ENCODE measurements at places on chromosomes 3 and 15.

DNA sequence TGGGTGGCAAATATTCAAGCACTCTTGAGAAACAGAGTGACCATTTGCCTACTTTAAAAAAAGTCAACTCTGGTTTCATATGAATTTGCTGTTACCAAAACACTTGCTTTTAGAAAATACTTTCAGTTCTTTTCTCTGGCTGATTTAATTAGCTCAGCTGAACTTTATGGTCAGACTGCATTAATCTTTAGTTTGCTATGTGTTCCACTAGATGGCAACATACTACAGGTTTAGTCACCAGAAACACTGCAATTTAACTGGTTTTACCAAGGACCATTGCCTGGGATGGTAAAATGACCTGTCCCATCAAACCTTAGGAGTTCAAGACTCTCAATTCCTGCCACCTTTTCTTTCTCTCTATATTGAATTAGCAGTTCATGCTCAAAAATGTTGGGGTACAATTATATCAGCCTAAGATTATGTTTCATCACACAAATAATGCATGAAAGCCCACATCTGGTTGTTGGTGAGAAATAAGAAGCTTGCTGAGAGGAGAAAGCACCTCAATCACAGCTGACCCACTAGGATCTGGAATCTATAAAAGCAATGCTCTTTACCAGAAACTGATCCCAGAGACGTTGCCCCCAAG is 14.2 kb downstream of the EIF4E3 start:
- DNase-seq: no peak

GRCh38 chr3:114128826-114129225 is 50.0 kb downstream of the DRD3 start:
- no peak for DNase-seq

DNA sequence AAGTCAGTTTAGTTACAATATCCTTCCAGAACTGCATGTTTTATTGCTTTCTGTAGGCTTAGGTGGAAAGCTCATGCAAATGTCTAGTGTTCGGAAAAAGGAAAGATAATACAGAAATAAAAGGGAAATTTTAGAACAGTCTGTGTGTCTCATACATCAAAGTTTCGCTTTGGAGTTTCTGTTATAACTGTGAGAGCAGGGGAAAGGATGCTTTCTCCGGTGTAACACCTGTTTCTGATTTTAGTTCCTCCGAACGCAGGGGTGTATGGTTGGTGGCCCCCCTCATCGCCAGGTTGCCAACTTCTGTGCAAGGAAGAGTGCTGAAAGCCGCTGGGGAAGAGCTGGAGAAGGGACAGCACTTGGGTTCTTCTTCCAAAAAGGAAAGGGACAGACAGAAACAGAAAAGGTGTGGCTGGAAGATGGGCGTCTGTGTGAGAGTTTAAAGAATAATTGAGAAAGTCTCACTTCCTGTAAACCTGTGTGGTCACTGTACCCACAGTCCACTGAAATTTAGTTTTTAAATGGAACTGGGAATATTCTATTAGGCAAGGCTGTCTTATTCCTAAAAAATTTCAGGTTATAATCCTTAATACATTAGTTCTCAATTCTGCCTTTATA is 6.7 kb downstream of the P2RY12 start:
- no peak for DNase-seq

GRCh38 chr3:4564928-4565586 is 71.9 kb downstream of the ITPR1 start:
- no peak for DNase-seq

GRCh38 chr15:52069559-52069958 is 43.0 kb downstream of the BCL2L10 start:
- DNase-seq: no peak

DNA sequence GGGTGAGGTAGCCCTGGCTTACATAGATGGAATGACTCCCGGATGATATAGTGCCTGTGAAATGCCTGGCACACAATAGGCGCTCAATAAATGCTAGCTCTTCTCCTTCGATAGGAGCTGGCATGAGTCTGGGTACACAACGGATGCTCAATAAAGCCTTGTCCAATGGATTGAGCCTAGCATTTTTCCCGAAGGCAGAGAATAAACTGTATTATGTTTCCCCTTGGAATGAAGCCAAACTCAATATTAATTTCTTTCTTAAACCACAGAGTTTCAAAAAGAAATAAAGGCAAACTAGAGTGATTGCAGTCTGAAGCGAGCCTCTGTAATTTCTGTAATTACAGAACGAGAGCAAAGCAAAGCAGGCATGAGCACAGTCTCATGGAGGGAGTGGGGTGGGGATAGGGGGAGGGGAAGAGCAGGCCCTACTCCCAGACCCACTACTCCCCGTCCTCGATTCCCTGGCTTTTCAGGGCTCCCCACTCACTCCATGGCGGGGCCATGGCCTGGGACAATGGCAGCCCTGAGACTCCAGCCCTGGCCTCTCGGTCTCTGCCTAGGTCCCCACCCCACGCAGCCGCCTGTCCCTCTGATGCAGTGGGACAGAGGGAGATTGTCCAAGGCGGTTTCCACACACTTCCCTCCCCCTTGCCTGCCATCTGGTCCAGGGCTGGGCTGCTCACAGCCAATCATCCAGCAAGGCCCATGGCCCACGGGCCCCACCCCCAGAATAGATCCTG is 18.0 kb downstream of the SLC6A1 start:
- DNase-seq: no peak

DNA sequence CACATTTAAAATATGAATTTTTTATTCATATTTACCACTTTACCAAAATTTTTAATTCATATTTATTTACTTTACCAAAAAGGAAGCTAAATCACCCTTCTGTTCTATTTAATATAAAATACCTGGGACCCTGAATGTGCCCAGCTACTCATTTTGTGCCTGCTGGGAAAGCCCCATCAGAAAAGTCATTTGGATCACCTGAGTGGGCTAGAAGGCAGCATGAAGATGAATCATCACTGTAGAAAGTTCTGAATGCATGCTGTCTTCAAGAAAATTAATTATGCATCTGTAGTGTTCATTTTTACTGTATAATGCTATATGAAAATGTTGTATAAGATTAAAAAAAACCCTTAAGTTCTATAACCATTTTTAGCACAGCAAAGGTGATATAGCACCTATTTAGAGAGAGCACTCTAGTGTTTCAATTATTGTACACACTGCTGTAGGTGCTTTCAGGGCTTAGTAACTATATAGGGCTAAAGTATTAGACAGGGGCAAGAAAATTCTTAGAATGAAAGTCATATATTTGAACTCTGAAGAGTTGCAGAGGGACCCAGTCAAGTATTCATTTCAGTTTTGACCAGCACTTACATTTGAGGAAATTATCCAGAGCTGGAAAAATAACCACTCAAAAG is 175.1 kb downstream of the NFKBIZ start:
- DNase-seq: no peak

GRCh38 chr15:49898097-49898496 is 220.9 kb downstream of the ATP8B4 start:
- no peak for DNase-seq

DNA sequence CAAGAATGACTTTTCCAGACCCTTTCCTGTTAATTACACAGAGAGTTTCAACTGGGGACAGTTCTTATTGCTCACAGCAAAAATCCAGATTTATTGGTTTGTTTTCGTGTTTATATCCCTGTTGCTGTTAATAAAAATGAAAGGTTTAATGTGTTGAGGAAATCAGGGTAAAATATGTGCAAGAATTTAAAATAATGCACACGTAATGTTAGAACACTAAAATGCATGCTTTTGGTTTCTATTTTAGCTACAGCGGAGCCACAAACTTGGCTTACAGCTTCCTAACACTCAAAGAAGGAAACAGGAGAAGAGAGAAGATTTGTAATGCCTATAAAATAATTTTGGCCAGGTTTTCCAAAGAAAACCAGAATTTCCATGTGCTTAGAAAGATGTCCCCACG is 62.7 kb downstream of the CASR start:
- DNase-seq: no peak

GRCh38 chr15:75195122-75195765 is 6.4 kb upstream of the C15orf39 start:
- DNase-seq: no peak

DNA sequence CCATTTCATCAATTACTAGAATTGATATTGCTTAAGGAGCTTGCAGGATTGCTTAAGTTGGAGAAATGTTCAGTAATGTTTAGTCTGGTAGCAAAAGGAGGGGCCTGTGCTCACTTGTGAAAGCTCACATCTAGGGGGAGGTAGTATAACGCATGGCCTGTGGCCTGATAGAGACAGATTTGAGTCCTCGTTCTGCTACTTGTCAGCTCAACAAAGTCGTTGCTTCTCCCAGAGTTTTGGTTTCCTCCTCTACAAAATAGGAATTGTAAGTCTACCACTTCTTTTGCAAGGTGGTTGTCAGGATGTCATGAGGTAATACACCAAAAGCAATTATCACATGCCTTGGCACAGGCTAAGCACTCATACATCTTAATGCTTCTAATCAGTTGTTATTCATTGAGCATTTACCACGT is 1.3 kb downstream of the ST3GAL6 start:
- no peak for DNase-seq

DNA sequence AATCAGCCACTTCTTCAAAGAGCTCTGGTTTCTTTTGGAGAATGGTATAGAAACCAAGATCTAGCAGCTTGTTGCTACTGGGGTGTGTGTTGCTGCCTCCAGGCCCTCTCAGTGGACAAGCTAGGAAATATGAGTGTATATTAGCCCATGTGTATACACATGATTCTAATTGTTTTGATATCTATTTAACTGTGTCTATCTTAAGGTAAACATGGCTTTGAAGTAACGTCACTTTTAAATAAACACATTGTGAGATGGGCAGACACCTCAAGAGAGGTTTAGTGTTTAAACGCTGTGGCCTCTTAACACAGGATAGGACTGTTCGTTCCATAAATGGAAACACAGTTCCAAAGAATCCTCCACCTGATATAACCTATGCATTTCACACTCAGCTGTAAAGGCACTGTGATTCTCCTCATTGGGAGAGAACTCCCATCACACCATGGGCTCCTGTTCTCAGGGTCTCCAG is 87.0 kb downstream of the GMPS start:
- no peak for DNase-seq

GRCh38 chr15:45664451-45664850 is 29.6 kb downstream of the SQOR start:
- no peak for DNase-seq

DNA sequence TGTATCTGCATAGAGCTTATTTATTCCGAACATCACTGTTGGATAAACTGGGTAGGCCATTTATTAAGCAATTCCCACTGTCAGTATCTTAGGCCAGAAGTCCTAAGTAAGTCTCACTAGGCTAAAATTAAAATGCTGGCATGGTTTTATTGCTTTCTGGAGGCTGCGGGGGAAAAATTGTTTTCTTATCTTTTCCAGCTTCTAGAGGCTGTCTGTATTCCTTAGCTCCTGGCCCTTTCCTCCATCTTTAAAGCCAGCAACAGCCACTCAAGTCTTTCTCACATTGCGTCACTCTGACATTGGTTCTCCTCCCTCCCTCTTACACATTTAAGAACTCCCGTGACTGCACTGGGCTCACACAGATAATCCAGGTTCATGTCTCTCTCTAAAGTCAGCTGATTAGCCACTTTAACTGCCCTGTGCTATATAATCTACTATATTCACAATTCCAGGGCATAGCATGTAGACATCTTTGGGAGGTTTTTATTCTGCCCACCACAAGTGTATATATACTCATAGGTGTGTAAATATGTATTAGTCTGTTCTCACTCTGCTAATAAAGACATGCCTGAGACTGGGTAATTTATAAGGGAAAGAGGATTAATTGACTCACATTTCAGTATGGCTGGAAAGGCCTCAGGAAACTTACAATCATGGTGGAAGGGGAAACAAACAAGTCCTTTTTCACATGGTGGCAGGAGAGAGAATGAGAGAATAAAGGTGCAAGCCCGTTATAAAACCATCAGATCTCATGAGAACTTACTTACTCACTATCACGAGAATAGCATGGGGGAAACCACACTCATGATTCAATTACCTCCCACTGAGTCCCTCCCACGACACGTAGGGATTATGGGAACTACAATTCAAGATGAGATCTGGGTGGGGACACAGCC is 113.5 kb upstream of the SLC7A14 start:
- DNase-seq: no peak

DNA sequence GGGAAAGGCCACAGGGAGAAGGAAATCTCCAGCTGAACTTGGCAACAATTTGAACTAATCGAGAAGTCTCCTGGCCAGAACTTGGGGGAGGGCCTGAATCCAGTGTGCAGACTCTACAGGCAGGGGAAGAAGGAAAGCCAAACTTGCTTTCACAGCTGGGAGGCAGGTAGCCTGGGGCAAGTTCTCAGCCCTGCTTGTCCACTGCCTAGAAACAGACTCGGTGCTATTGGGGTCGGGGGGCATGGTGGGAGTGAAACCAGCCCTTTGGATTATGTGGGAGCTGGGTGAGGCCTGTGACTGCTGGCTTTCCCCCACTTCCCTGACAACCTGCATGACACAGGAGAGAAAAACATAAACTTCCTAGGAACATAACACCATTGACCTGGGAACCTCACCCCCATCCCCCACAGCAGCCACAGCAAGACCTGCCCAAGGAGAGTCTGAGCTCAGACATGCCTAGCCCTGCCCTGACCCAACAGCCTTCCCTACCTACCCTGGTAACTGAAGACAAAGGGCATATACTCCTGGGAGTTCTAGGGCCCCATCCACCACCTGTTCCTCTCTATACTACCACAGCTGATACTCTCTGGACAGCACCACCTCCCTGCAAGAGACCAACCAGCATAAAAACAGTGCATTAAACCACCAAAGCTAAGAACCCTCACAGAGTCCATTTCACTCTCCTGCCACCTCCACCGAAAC is 103.7 kb upstream of the MNS1 start:
- DNase-seq: no peak

DNA sequence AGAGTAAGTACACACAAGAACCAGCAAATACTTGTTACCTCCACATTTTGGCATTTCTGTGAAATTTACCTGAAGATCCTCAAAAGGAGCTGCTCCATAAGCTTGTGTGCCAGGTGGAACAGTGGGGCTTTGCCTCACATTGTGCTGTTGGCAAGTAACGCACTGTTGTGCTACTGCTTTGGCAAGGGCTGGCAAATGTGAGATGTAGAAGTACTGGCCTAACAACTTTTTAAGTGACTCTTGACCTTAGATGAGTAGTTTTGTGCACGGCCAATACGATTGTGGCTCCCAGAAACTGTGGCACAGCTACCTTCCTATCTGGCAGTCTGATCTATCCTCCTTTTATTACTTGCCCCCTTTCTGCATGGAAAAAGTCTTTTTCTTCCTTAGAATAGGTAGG is 337.0 kb downstream of the KCNH8 start:
- no peak for DNase-seq

- DNase-seq: no peak
These were observed 342.1 kb upstream of the SOX2 start for GRCh38 chr3:181369637-181370036.

GRCh38 chr3:131957980-131958379 is 76.8 kb downstream of the CPNE4 start:
- no peak for DNase-seq

GRCh38 chr3:56868706-56869105 is 67.0 kb upstream of the ARHGEF3 start:
- DNase-seq: no peak

DNA sequence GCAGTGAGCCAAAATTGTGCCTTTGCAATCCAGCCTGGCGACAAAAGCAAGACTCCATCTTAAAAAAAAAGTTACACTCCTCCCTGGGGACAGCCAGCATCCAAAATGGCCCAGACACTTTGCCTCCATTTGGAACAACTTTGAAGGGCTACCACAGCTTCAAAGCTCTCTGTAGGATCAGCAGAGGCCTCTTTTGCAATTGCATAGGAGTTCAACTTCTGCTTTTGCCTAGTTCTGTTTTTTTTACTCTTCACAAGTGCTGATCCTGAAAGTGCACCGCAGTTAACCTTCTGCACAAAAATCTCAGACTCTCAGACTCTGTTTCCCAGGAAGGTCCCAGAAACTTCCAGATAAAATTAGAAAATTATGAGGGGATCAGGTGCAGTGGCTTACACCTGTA is 25.2 kb upstream of the SLC4A7 start:
- DNase-seq: no peak

GRCh38 chr15:39250001-39250400 is 330.9 kb upstream of the THBS1 start:
- DNase-seq: no peak

Data from cortex of kidney (tissue), 1 donor.